ENCODE measurements at places on chromosomes 2 and 18.

DNA sequence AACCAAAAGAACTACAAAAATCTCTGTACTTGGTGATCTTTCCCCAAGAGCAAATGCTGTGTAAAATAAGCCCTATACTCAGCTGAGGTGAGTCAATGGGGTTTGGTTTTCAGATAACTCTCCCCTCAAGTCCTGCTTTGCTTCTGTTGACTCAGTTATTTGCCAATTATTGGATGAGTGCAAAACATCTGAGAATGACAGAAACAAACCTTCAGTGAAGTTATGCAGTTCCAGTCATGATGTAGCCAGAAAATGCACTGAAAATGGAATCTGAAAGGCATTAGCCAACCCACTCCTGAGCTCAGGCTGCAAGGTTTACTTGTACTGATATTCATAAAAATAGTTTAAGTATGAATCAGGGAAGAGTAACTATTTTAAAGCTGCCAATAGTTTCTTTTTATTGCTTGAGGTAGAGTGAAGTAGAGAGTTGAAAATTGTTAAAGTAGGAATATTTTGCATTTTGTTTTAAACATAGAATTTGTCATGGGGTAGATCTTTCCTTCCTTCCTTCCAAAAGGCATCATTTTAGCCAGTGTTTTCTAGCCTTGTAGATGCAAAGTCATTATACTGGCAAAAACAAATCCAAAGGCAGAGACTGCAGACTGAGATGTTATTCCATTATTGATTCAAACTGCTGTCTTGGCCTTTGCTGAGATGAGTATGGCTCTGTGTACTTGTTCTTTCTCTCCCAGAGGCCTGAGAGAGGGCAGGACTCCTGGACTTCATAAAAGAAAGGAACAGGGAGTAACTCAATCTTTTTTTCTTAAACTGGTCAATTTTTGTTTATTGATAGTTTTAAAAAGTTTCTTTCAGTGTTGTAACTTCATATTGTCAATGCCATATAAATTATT is 215.3 kb downstream of the RND3 start:
- DNase-seq: no peak

GRCh38 chr2:233844064-233844807 is 10.1 kb downstream of the HJURP start:
- no peak for DNase-seq

DNA sequence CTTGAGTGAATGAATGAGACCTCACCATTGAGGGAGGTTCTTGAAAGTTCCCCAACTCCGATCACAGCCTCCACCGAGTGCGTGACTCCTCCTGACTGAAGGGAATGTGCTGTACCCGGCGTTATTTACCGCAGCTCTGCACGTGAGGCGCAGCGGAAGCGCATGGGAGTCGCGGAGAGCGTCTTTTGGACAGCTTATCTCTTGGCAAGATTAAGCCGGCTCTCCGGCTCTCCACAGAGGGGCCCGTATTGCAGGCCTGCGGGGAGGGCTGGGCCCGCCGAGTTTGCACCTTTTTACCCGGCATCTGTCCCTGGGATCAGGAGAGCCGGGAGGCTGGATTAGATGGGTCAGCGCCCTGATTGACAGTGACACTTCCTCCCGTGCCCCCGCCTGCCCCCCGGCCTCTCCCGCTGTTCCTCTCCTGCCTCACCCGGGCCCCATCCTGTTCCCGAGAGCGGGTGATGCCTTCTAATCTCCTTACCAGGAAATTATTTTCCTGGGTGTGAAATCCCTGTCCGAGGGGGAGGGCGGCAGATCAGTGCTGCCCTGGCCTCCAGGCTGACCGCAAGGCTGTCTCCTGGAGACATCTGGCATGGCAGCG is 176.3 kb downstream of the INHBB start:
- DNase-seq: no peak

- DNase-seq: no peak
These were observed 382.0 kb downstream of the SOX11 start for GRCh38 chr2:6074089-6074643.

DNA sequence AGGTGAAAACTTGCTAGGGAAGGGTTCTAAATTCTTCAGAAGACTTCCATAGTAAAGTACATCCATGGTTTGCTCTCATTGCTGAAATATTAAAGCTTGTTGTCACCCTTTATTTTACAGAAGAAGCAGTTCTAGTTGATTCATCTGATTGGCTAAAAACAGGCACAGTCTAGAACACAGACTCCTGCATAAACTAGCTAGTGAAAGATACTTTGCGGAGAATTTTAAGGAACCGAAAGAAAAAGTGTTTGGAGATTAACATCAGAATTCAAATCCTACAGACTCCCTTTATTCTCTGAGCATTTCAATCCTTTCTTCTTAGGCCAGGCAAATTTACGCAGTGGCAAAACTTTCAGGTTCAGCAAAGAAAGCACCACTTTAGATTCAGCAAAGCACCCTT is 1076.5 kb upstream of the ZEB2 start:
- DNase-seq: no peak

DNA sequence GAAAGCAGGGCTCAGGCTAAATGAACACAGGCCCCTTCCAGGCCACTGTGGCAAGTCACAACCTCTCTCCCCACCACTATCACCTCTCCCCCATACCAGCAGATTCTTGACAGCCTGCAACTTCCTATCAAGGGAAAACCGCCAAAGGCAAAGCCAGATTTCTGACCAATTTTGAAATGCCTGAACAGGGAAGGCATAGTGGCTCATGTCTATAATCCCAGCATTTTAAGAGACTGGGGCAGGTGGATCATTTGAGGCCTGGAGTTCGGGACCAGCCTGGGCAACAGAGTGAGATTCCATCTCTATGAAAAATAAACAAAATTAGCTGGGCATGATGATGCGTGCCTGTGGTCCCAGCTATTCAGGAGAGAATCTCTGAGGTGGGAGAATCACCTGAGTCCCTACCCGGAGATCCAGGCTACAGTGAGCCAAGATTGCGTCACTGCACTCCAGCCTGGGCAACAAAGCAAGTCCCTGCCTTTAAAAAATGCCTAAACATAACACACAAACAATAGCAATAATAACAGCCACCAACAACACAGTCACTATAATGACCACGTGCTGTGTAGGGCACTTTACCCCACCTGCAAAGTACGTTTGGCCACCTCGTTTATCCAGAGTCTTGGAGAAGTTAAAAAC is 75.5 kb upstream of the GLI2 start:
- no peak for DNase-seq

GRCh38 chr2:232204457-232204931 is 174.1 kb upstream of the ALPP start:
- no peak for DNase-seq

- no peak for DNase-seq
These were observed 10.4 kb upstream of the UBE2E3 start for GRCh38 chr2:180970016-180970415.

- DNase-seq: no peak
These were observed 137.9 kb downstream of the MGAT5 start for GRCh38 chr2:134391751-134392160.

- no peak for DNase-seq
These were observed 29.1 kb upstream of the TANK start for GRCh38 chr2:161131074-161131680.

DNA sequence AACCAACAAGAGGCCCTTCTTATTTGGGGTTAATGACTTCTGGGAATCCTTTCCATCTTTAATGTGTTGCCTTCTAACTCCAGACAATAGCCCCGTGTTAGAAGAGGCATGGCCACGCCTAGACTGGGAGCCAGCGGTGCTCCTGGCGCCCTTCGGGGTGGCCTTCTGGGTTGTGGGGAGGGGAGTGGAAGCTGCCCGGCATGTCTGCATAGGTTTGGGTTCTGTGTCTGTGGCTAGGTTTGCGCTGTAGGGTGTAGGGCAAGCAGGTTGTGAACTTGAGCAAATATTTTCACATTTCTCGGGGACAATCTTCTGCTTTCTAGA is 40.4 kb downstream of the CELF4 start:
- DNase-seq: no peak

GRCh38 chr2:121868652-121869051 is 113.2 kb downstream of the TSN start:
- no peak for DNase-seq

Data from bone marrow (tissue), 2 donors.